ENCODE measurements at places on chromosomes 12 and 14.

- DNase-seq: no peak
Measured at GRCh38 chr12:111201036-111201435, 167.9 kb downstream of the PHETA1 start.

DNA sequence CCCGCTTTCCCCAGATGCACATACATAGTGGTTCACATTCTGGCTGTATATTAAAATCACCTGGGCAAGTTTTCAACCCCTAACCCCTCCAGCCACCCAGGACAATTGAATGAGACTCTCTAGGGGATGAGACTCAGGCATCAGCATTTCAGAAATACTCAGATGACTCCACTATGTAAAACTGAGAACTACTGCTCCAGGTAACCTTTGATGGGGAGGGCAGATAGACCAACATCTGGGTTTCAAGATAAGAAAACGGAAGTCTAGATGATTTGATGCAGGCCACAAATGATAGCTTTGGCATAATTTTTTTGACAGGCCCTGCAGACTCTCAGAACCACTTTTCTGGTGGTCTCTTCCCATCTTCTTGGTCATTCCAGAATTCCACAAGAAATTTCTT, 341.1 kb downstream of the EMP1 start:
- no peak for DNase-seq

- no peak for DNase-seq
Measured at GRCh38 chr14:22319526-22320361, 269.3 kb downstream of the DAD1 start.

DNA sequence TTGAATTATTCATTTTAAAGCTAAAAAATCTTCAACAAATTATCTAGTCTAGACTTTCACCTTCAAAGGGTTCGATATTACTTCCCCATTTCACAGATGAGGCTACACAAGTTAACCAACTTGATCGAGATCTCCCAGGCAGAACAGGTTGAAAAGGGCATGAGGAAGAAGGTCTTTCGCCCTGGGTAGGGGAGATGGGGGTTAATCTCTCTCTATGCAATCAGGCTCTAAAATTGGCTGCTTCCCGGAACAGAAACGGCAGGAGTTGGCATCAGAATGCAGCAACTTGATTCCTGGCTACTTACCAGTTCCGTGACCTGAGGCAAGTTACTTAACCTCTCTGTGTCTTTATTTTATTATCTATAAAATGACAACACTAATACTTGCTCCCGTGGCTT, 2.4 kb upstream of the CISTR start:
- DNase-seq: no peak

Measured in activated CD8-positive, alpha-beta memory T cell treated with anti-CD3 and anti-CD28 coated beads, Interleukin-2, amount 50 U/mL, for 4 hours (primary cell).